ENCODE measurements at places on chromosomes 4 and X.

DNA sequence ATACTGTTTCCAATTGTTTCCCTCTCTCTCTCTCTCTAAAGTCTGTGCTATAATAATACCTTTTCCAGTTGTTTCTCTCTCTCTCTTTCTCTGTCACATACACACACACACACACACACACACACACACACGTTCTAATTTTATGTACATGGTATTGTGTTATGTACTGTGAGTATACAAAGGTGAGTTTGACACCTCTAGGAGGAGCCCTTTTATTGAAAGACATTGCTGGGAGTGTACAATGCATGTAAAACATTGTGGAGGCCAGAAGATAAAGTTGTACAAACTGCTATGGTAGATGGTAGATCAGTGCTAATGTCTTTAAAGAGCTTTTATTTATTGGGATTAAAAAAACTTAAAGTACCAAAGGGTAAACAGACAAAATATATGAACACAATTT is 53.6 kb downstream of the BLTP1 start:
- no peak for DNase-seq

GRCh38 chr4:89625599-89626293 is 211.2 kb downstream of the SNCA start:
- no peak for DNase-seq

DNA sequence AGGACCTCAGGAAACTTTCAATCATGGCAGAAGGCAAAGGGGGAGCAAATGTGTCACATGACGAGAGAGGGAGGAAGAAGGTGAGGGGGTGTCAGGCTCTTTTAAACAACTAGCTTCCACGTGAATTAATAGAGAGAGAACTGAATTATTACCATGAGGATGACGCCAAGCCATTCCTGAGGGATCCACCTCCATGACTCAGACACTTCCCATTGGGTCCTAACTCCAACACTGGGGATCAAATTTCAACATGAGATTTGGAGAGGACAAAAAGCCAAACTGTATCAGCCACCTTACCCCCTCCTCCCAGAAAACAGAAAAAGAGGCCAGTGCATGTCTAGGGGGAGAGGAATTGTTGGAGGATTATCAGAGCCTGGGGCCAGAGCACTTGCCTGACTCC is 40.4 kb upstream of the LAS1L start:
- no peak for DNase-seq

GRCh38 chr4:120736312-120736711 is 186.2 kb downstream of the PRDM5 start:
- DNase-seq, result no peak

- DNase-seq, result no peak
Observed at GRCh38 chrX:74606799-74607198, 7.6 kb downstream of the RLIM start.

DNA sequence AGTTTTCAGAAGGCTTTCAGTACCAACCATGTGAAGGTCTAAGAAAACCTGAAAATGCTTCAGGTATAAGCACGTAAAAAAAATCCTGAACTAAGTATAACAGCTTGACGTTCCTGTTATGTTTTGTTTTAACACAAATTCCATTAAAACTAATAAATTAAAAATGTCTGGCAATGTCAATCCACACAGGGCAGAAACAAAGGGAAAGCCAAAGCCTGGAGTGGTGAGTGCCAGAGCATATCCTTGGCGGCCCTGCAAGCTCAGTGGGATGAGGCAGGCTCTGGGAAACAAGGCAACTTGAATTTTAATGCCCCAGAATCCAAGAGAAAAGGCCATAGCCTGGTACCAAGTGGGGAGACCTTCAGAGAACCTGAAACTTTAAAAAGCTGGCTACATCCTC is 78.2 kb downstream of the EPHA5 start:
- DNase-seq, result no peak

- no peak for DNase-seq
Observed at GRCh38 chr4:48100256-48100655, 33.8 kb downstream of the TXK start.

- no peak for DNase-seq
Observed at GRCh38 chrX:139803224-139803623, 95.3 kb upstream of the MCF2 start.

GRCh38 chr4:76980261-76980660 is 30.7 kb downstream of the SEPTIN11 start:
- DNase-seq, result no peak

DNA sequence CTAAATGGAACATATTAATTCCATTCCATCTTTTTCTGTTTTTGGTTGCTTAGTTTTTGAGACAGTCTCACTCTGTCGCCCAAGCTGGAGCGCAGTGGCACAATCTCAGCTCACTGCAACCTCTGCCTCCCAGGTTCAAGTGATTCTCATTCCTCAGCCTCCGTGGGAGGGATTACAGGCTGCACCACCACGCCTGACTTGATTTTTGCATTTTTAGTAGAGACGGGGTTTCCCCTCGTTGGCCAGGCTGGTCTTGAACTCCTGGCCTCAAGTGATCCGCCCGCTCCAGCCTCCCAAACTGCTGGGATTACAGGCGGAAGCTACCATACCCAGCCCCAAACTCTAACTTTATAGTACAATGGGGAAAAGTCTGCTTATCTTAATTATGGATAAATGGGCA is 11.2 kb downstream of the HNRNPD start:
- no peak for DNase-seq

DNA sequence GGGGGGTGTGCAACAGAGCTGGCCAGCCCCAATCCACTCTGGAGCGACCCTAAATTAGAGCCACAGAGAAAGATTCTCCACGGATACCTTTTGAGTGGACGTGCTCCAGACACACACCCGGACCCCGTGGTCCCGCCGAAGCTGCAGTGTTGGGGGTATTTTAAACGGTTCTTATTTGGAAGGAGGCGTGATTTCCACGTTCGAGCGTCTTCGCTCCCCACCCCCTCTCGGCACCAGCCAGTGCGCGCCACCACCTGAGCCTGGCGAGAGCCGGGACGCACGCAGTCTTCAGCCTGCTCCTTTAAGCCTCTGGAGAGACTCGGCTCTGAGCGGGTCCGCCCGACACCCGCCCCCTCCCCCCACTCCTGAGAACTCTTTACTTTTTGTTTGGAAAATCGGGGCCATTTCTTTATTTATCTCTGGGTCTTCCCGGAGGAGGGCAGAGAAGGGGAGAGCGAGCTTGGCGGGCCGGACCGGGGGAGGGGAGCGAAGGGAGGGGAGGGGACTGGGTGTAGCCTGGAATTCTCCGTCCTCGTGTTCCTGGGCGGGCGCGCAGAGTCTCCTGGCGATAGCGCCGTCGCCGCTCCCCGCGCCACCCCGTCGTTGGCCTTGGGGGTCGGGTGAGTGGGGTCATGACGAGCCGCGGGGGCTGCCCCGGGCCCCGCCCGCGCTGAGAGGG is 668 bp upstream of the PTCHD1 start:
- no peak for DNase-seq

- DNase-seq, result no peak
Observed at GRCh38 chr4:5462896-5463295, 245.5 kb downstream of the EVC2 start.

DNA sequence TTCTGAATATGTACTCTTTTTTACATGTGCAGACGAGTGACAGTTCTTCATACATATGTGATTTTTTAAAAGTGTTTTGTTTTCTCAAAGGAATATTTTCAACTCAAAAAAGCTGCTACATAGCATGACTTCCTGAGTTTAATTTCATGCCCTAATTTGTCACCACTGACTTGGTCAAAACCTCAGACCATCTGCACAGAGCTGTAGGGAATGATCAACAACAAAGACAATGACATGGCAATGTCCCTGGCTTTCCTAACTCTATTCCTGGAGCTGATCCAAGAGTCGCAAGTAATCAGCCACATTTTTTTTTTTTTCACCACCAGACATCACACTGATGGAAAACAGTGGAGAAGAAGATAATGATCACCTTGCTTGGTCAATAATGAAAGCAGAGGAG is 97.7 kb downstream of the TMA16 start:
- DNase-seq, result no peak

- no peak for DNase-seq
Observed at GRCh38 chr4:663046-663437, 11.0 kb downstream of the ATP5ME start.
